ENCODE measurements at places on chromosomes 4 and X.

DNA sequence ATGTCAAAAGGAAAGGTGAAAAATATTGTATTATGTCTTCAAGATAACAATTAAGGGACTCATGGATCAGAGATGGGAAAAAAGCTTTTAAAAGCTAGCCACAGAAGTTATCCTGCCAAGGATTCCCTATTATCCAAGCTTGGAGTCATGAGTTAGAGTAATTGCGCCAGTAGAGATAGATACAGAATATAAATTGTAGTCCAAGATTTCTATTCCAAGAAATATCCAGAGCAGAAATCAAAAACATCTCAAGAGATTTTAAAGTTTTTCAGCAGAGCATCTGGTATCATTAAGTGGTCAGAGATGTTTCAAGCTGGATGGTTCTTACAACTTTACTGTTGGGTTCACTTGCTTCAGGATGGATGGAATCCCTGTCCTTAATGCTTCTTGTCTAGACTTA is 186.7 kb downstream of the PCDH18 start:
- no peak for DNase-seq

DNA sequence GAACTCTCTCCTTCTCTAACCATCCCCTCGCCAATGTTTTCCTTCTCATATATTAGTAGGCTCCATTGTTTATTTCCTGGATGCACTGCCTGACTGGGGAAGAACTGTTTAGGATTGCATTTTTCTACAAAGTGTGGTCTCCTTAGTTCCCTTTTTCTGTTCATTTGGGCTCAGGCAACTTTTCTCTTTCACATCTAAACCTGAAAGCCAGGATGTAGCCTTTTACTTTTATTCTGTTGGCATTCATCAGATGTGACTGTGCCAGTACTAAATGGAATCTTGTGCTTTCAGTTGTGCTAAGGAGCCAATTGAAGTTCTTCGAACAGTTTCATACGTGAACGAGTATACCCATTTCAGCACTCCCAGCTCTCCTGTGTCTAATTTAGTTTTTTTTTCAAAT is 59.8 kb downstream of the DDIT4L start:
- DNase-seq = no peak

- peak; percentile 42 for DNase-seq
These were observed 48.4 kb upstream of the TMPRSS11A start for GRCh38 chr4:68011684-68012083.

DNA sequence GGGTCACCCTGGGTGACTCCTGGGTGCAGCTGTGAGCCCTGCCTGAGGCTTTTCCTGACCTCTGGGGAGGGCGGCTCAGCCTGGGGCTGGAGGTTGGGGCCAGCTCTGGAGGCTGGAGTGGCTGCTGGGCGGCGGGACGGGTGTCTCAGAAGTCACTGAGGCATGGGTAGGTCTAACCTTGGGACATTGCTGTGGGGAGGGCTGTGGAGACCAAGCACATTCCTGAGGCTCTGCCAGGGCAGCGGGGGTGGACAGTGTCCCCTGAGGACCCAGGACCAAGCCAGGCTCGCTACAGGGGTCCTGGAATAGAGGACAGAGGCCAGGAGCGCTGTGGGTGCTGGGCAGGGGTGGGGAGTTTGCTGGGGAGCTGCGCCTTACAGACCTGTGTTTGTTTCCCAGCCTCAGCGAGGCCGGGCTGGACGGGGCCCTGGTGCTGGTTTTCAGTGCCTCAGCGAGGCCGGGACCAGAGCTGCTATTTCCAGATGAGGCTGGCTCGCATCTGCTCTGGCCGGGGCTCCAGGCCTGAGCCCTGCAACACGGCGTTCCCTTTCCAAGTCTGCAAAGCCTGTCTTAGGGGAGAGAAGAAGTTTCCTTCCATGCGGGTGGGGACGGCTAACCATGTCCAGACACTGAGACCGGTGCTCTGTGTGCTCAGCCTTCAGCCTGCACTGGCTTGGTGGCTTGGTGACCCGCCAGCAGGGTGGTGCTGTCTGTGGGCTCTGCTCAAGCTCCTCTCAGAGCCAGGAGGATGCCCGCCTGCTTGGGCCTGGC is 3.0 kb upstream of the SLC25A6 start:
- DNase-seq = no peak

- DNase-seq = peak; percentile 78
These were observed 264.6 kb upstream of the HAND2 start for GRCh38 chr4:173794662-173795061.

GRCh38 chr4:54391104-54391503 is 162.0 kb downstream of the PDGFRA start:
- no peak for DNase-seq

All from fibroblast of lung (primary cell).